ENCODE measurements at places on chromosomes 7 and 10. TPM values are rescaled to one million over a fixed set of nuclear protein-coding genes. Genes with fewer than 3 reads are reported as not detected.
A peak's percentile ranks its signal among the peaks of the same experiment; 100 is the strongest.

The FAM237B gene
- total RNA-seq = not detected

DNA sequence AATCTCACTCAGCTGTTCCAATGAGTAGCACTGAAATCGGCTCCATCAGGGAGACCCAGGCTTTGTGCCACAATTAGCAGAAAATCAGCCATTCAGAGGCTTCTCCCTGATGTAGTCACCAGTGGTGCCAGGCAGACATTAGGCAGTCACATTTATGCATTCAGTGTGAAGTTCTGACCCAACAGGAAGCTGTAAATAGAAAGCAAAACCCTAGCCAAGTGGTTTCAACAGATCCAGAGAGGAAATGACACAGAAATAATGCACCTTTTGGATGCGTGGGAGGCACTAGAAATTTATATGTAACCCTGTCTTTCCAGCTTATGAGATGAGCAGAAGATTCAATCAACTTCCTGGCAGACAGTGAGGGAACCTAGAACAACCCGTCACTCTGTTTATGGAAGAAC, 186.4 kb downstream of the PDE1C start:
- DNase-seq = peak; percentile 45

- no peak for DNase-seq
These were observed 60.2 kb upstream of the MKRN1 start for GRCh38 chr7:140539461-140539860.

GRCh38 chr7:13117103-13117502, 429.7 kb downstream of the ARL4A start:
- DNase-seq = no peak

DNA sequence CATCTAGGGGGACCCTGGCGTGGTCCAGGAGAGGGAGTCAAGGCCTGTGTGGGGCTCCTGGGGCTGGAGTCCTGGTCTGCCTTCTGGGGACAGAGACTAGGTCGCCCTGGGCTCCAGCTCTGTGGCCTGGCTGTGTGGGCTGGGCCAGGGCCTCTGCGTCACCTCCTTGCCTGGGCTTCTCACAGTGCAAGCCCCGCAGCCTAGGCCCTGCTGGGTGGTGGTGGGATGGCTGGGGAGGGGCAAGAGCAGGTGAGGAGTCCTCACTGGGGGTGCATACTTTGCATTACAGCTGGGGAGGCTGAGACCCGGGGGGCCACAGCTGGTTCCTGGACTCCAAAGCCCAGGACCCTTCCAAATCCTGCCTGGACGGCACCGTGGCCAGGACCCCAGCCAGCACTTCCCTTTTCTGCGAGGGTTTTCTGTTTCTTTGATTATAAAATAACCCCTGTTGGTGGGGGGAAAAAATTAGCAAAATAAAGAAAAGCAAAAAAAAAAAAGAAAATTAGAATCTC, 23.5 kb downstream of the PWWP2B start:
- DNase-seq = no peak

- no peak for DNase-seq
These were observed 185.7 kb upstream of the AUTS2 start for GRCh38 chr7:69412331-69413146.

All from osteoblast (primary cell).